Motor neuron (in vitro differentiated cells): ENCODE measurements at places on chromosomes 13 and 19. TPM values are rescaled to one million over a fixed set of nuclear protein-coding genes. Genes with fewer than 3 reads are reported as not detected.

DNA sequence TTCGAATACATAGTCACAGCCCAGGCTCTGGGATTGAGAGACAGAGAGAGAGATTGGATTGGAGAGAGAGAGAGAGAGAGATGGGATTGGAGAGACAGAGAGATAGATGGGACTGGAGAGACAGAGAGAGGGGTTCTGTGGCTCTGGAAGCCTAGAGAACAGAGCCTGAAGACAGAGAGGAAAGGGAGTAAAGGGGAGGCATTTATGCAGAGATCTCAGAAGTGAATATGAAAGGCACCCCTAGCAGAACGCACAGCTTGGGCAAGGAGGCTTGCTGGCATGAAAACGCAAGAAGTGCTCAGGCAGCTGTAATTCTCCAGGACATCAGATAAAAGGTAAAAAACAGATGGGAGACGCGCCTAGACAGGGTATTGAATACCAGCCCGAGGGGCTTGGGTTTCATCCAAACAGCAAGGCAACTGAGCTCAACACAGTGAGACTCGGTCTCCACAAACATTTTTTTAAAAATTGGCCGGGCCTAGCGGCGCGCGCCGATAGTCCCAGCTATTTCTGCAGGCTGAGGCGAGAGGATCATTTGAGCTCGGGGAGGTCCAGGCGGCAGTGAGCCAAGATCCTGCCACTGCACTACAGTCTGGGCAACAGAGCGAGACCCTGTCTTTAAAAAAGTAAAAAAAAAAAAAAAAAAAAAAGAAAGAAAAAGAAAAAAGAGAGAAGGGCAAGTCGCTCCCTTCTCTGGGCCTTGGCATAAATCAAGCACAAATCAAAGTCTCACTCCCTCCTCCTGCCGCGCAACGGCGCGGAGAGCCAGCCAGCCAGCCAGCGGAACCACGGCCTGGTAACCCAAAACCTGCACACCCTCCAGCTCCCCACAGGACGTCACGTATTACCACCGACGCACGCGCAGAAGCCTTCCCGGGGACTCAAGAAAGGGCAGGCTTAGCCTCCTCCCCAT, 774 bp upstream of the PPP2R1A start:
- peak; percentile 9 for ATAC-seq

- peak; percentile 5 for ATAC-seq
These were observed 377 bp downstream of the CA11 start for GRCh38 chr19:48645620-48646000.

DNA sequence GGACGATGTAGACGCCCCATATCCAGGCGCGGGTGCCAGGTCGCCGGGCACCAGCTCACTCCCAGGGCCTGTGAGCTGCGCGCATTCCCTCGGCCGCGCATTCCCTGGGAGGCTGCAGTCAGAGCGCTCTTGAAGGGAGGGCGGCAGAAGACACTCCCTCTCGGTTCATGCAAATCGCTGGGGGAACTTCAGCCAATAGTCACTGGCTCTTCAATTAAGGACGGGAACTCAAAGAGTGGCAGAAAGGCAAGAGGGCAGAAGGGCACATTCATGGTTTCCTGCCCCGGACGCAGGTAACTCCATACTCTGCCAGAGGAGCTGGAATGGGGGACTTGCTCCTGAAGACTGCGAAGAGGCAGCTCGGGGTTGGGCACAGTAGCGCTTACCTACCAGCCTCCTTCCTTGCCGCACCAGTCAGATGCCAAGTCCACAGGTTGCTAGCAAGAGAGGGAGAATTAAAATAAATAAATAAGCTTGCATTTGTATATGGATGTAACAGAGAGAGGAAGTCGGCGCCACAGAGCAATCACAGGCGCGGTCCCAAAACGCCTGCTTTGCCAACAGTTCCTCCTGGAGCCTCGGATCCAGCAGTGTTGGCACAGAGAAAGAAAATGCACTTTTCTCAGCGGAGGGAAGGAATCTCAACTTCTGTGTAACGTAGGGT, 459 bp downstream of the PCDH20 start:
- peak; percentile 67 for ATAC-seq

GRCh38 chr19:52214241-52214640, 24.4 kb downstream of the PPP2R1A start:
- ATAC-seq, result no peak

Gene KIR2DL3
- 0.20 and 0.22 TPM in 2 replicates for total RNA-seq

Gene ZNF256
- total RNA-seq, result 5.7 and 7.3 TPM in 2 replicates

Gene PCP2
- total RNA-seq, result 1.2 TPM in 1 of 2 replicates, not detected in the other
